ENCODE measurements at places on chromosomes 6 and 20.

DNA sequence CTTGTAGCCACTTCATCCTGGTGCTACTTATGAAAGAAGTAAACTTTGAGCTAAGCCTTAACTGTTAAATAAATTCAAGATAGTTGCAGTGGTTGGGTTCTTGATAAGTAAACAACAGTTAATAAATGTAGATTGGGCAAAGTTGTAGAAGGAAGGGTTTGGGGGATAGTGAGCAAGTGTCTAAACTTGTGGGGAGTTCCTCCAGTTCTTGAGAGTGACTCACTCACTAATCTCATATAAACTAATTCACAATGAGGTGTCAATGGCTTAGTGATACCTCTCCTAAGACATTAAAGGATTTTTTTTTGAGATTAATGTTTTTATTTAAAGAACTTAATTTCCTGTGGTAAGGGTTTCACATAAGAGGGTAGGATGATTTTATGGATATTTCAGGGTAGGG, 507.4 kb downstream of the BMP2 start:
- DNase-seq, result no peak

DNA sequence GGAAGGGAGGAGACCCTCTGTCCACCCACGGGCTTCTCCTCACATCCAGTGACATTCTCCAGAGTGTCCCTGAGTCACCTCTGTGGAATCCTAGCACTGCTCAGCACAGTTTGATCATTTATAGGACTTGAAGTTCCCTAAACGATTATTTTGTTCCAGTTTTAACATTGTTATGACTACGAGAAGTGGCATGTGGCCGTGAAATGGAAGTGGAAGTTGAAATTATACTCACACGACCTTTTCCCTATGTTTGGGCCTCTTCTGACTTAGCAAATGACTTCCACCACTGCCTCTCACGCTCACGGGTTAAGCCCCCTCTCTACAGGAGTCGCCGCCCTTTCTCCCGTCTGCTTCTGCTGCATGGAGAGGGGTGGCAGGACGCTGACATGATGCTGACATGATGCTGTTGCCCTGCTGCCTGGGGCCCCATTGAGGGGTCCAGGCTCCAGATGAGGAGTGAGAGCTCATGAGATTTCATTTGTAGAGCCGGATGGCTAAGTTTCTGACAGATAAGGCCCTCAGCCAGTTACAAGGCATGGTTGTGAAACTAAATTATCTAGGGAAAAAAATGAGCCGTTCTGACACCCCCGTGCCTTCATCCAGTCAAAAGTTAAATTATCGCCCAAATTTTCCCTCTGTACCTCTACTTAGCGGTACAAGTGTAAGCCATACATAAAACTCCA, 153.6 kb upstream of the UST start:
- DNase-seq, result no peak

DNA sequence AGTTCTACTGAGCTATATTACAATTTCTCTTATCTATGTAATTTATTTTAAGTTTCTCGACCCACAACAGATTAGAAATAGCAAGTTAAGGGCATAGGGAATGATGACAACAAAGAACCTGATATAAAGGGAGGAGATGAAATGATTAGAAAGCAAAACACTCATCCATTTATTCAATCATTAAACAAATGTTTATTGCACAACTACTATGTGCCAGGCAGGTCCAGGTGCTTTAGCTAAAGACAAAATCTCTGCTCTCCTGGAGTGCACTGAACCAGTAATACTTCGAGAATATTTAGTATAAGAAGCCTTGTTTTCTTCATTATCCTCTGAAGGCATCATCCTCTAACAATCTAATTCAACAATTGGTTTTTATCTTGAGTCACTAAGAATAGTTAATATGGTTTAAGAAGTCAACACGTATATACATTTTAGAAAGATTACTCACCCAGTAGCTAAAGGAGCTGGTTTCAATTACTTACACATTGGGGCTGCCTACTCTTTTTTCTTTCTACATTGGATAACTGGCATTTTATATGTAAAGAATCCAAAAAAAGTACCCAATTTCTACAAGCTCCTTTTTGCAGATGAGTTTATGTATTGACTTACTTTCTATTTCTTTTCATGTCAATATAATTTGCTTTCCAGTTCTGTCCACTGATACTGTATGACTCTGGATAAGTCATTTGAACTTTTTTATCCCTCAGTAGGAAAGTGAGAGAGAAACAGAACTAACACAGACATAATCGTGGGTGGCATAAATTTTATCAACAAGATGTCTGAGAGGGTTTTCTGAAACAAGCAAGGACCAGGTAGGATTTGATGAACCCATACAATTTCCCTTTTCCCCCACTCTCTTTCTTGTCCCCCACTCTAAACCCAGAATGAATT, 312.6 kb downstream of the CLIC5 start:
- DNase-seq, result no peak

GRCh38 chr6:42352856-42353564, 98.7 kb downstream of the TRERF1 start:
- no peak for DNase-seq

DNA sequence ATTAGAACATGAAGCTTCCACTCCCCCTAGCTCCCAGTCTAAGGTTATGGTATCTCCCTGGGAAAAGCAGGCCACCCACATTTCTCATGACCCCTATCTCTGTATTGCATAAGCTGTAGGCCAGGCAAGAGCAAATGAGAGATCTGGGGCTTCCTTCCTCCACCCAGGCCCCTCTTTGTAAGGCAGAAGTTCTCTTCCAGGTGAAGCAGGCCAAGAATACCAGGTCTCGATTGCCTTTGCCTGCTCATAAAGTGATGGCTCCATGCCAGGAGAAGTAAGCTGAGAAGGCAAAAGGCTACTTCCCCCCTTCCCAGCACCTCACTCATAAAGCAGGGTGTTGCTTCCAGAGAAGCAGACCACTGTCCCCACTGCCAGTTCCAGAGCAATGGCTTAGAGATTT, 144.1 kb upstream of the KCNK16 start:
- DNase-seq, result no peak

- DNase-seq, result no peak
These were observed 24.5 kb downstream of the CST8 start for GRCh38 chr20:23515250-23515939.
